CD4-positive, alpha-beta T cell (primary cell): ENCODE measurements at places on chromosomes 16 and 17. TPM values are rescaled to one million over a fixed set of nuclear protein-coding genes. Genes with fewer than 3 reads are reported as not detected.
A peak's percentile ranks its signal among the peaks of the same experiment; 100 is the strongest.

- no peak for DNase-seq
- H3K27ac ChIP-seq = no peak overlapping the region
- no peaks in the 10 kb centered on the region for H3K27me3 ChIP-seq
- peaks cover 30% of the 10 kb centered on the region for H3K4me1 ChIP-seq
Measured at GRCh38 chr16:10992797-10993196, 48.4 kb downstream of the CLEC16A start.

GRCh38 chr16:10885246-10885645 is 8.2 kb downstream of the CIITA start:
- H3K27me3 ChIP-seq = no peaks in the 10 kb centered on the region
- H3K27ac ChIP-seq = no peak overlapping the region
- H3K4me1 ChIP-seq = peaks cover 17% of the 10 kb centered on the region

GRCh38 chr16:291539-291938 is 8.6 kb downstream of the PDIA2 start:
- H3K36me3 ChIP-seq = peaks cover 69% of the 10 kb centered on the region
- no peak overlapping the region for H3K4me3 ChIP-seq
- no peaks in the 10 kb centered on the region for H3K4me1 ChIP-seq
- H3K27me3 ChIP-seq = no peaks in the 10 kb centered on the region

- peak overlapping the region; percentile 31 for H3K4me3 ChIP-seq
- no peak overlapping the region for H3K27ac ChIP-seq
- H3K27me3 ChIP-seq = peaks cover 33% of the 10 kb centered on the region
- peaks cover 50% of the 10 kb centered on the region for H3K4me1 ChIP-seq
- peak; percentile 87 for DNase-seq
- H3K36me3 ChIP-seq = no peaks in the 10 kb centered on the region
Measured at GRCh38 chr16:2023092-2024031, 3.3 kb upstream of the NHERF2 start.

DNA sequence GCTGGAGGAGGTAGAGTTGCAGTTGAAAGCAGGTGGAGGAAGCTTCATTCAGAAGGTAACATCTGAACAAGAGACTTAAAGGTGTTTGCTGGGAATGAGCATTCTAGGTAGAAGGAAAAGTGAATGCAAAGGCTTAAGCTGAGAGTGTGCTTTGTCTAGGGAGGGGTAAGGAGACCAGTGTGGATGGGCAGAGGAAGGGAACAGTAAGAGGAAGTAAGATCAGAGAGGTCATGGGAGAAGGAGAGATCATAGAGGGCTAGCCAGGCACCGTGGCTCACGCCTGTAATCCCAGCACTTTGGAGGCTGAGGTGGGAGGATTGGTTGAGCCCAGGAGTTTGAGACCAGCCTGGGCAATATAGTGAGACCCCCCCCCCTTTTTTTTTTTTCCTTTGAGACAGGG is 3.3 kb downstream of the STX4 start:
- H3K36me3 ChIP-seq = peaks cover 50% of the 10 kb centered on the region
- H3K27ac ChIP-seq = no peak overlapping the region
- no peaks in the 10 kb centered on the region for H3K27me3 ChIP-seq
- H3K4me3 ChIP-seq = no peak overlapping the region

DNA sequence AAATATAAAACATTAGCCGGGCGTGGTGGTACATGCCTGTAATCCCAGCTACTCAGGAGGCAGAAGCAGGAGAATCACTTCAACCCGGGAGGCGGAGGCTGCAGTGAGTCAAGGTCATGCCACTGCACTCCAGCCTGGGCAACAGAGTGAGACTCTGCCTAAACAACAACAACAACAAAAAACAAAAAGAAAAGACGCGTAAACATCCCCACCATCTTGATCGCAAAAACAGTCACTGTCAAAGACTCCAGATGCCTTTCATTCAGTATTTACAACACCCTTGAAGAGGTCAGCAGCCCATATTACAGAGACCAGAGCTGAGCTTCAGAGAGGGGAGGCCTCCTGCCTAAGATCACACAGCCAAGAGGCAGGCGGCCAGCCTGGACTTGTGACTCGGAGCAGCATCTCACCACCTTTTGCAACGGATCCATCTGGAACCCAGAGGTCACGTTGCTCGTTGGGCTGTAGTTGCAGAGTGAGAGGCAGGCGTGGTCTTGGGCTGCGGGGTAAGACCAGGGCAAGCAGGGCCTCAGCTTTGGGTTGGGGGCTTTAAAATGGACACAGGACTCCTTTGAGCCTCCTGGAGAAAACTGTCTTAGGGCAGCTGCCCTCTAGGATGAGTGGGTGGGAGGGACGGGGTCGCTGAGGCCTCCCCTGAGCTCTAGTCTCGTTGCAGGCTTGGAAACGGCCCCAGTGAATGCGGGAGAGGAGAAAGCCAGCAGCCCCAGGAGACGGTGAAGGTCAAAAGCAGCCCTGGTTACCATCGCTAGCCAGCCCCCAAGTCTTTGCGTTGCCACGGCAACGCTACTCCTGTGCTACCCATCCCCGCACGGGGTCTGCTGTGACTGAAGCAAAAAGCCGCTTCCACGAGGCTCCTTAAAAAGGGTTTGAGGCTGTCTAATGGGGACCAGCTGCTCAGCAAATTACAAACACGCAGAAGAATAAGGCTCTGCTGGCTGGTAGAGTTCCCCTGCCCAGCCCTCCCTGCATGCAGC is 26.1 kb downstream of the LGALS3BP start:
- no peak overlapping the region for H3K27ac ChIP-seq
- H3K4me1 ChIP-seq = no peaks in the 10 kb centered on the region
- H3K27me3 ChIP-seq = no peaks in the 10 kb centered on the region
- H3K4me3 ChIP-seq = no peak overlapping the region
- DNase-seq = no peak

GRCh38 chr17:20310481-20310880 is 156.9 kb downstream of the LGALS9B start:
- H3K4me3 ChIP-seq = no peak overlapping the region
- H3K27me3 ChIP-seq = no peaks in the 10 kb centered on the region
- H3K27ac ChIP-seq = no peak overlapping the region
- H3K36me3 ChIP-seq = no peaks in the 10 kb centered on the region

- DNase-seq = no peak
- peaks cover 74% of the 10 kb centered on the region for H3K4me1 ChIP-seq
- H3K27me3 ChIP-seq = no peaks in the 10 kb centered on the region
- H3K36me3 ChIP-seq = peaks cover 71% of the 10 kb centered on the region
- H3K27ac ChIP-seq = no peak overlapping the region
Measured at GRCh38 chr17:78793968-78794367, 11.9 kb upstream of the CYTH1 start.

- H3K4me3 ChIP-seq = no peak overlapping the region
- no peaks in the 10 kb centered on the region for H3K27me3 ChIP-seq
- no peak overlapping the region for H3K27ac ChIP-seq
- DNase-seq = no peak
- no peaks in the 10 kb centered on the region for H3K4me1 ChIP-seq
- H3K36me3 ChIP-seq = no peaks in the 10 kb centered on the region
Measured at GRCh38 chr16:82636485-82636884, 9.7 kb downstream of the CDH13 start.

GRCh38 chr16:79645701-79646100 is 45.2 kb upstream of the MAF start:
- no peak for DNase-seq
- no peak overlapping the region for H3K27ac ChIP-seq
- H3K27me3 ChIP-seq = no peaks in the 10 kb centered on the region
- H3K4me1 ChIP-seq = peaks cover 12% of the 10 kb centered on the region

The PDIA2 gene
- not detected for total RNA-seq

The TP53TG3C gene
- not detected for total RNA-seq

The NPW gene
- total RNA-seq = 0.80 TPM

The TNFRSF17 gene
- total RNA-seq = not detected

The P2RX5 gene
- 14.3 TPM for total RNA-seq

The ATP2A3 gene
- total RNA-seq = 199 TPM

The DNAI2 gene
- 0.66 TPM for total RNA-seq

The TPSAB1 gene
- 0.22 TPM for total RNA-seq
